H1 (cell line): ENCODE measurements at places on chromosomes 1 and 21. TPM values are rescaled to one million over a fixed set of nuclear protein-coding genes. Genes with fewer than 3 reads are reported as not detected.

GRCh38 chr1:42176902-42177519, 12.5 kb upstream of the GUCA2A start:
- DNase-seq, result no peak

DNA sequence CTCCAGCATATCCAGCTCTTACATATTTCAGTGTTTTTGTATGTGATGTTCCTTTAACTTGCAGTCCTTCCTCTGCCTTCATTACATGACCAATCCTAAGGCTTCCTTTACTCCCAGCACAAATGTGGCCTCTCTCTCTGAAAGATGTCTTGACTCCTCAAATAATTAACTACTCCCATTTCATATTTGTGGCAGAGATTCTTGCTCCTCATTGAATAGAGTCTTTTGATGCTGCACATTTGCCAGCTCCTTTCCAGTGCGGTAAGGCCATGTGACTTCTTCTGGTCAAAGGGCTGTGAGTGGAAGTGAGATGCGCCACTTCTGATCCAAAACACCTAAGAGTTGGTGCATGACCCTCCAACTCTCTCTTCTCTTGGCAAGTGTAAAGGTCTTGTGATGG, 19.1 kb upstream of the LAMC1 start:
- no peak for DNase-seq

DNA sequence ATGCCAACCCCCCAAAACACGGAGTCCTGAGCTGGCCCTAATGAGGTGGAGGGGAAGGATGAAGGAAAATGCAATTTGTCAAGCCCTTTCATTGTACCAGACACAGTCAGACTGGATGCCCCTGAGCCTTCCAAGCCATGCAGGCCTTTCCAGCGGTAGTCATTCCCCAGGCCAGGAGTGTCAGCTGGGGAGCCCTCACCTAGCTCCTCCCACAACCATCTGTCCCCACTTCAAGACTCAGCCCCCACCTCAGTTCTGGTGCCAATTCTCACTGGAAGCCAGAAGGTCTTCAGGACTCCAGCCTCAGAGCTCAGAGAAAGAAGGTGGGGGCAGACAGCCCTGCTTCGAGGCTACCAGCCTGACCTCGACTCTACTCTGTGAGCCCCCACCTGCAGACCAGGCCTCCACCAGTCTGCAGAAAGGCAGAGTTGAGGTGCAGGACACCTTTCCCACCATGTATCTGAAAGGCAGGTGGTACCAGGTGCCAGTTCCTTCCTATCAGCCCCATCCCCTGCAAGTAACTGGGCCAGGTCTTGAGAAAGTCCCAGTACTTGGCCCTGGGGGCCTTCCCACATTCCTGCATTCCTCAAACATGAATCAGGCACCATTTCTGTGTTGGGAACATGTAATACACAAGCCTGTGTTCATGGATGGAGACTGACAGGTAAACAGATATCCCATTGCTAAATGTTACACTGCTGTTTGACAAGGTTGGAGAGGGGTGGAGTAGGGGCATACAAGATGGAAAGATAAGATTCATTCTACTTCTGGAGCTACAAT, 180.6 kb upstream of the EDN2 start:
- DNase-seq, result peak; percentile 23

DNA sequence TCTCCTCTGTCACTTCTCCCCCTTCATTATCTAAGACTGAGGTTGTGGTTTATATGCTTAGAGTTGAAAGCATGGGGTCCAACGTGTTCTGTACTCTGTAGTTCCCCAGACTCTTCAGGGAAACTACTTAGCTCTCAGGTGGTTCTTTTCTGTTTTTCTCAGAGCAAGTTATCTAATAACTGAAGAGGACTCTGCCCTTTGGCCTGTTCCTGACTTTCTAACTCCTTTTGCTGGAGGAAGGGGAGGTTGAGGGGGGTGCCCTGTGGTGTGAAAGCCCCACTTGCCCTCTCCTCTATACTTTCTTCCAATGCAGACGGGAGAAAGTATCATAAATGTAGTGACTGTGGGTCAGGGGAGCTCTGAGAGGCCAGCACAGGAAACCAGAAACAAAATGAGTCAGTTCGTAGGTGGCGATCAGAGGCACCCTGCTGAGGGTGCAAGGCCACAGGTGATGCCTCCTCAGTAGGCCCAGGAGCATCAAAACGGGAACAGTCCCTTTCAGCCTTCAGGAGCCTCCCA, 5.0 kb downstream of the SLC25A44 start:
- no peak for DNase-seq

DNA sequence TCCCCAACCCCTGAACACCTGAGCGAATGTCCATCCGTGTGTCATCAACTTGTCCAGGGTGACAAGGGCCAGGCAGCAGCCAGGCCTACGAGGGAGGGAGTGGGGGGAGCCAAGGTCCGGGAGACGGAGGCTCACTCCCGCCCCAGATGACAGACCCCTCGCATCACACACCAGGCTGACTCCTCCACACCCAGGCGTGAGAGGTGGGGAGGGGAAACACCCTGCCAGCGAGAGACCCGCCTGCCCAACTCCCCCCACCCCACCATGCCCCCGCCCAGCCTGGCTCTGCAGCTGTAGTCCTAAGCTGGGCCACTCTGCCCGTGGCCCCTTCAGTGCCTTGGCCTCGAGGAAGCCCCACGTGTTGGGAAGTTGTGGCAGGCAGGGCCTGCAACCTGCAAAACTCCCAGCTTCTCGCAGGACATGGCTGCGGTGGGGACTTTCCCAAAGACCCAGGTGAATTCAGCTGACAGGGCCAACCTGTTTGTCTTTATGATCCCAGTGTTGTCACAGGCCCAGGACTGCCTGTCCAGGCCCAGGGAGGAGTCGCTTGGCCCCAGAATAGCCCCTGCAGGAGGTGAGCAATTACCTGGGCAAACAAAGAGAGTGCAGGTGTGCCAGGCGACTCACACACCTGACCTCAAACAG, 62.9 kb downstream of the RIPK4 start:
- no peak for DNase-seq

The KAZN gene
- total RNA-seq, result 10.6 and 11.8 TPM in 2 replicates

- no peak for DNase-seq
Observed at GRCh38 chr1:5770981-5771765, 221.1 kb downstream of the NPHP4 start.

The REN gene
- total RNA-seq, result not detected in 2 replicates

- no peak for DNase-seq
Observed at GRCh38 chr1:59761443-59761842, 53.3 kb upstream of the HOOK1 start.

DNA sequence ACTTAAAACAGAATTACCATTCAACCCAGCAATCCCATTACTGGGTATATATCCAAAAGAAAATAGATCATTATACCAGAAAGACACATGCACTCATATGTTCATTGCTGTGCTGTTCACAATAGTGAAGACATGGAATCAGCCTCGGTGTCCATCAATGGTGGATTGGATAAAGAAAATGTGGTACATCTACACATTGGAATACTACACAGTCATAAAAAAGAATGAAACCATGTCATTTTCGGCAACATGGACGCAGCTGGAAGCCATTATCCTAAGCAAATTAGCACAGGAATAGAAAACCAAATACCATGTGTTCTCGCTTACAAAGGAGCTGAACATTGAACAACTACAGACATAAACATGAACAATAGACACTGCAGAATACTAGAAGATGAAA, 244.8 kb upstream of the PROX1 start:
- no peak for DNase-seq

The FCRL4 gene
- total RNA-seq, result not detected in 2 replicates

The FCRL2 gene
- not detected in 2 replicates for total RNA-seq

The KRTAP19-5 gene
- not detected in 2 replicates for total RNA-seq

DNA sequence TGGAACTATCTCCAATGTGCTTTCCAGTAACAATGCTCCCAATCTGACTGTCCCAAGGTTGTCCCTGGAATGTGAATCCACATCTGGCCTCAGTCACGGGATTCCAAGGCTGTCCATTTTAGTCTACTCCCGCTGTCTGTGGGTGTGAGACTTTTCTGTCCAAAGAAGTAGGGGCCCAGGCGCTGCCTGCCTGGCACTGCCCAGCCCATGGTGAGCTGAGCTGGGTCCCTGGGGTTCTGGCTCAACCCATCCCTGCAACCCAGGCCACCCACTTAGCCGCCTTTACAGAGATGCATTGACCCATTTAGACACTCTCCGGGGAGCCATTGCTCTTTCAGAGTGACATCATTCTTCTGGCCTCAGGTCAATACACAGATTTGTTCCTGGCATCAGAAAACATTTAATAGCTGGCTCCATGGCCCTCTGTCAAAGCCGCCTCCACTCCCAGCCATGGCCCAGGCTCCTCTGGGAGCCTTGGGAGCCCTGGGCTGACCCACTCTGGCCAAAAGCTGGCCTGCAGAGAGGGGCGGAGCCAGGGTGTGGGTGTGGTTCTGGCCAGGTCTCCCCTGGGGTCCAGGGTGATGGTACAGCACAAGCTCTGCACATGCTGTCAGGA, 47.2 kb upstream of the PAX7 start:
- DNase-seq, result no peak

DNA sequence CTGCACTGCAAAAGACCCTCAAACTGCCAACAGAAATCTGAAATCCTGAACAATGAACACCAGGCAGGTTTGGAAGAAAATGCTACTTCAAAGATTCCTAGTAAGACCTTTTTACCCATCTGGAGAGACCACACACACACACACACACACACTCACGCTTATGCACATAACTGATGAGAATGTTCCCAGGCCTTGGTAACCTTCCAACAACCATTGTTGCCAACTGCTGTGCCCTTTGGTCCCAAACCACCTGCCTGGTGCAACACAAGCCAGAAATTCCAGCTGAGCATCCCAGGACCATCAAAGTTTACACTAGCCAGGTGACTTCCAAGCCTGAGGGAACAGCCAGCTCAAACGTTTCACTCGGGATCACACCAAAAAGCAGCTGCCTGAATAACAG, 56.9 kb downstream of the SEC16B start:
- DNase-seq, result no peak

The PTPN14 gene
- total RNA-seq, result 77.4 and 93.6 TPM in 2 replicates

DNA sequence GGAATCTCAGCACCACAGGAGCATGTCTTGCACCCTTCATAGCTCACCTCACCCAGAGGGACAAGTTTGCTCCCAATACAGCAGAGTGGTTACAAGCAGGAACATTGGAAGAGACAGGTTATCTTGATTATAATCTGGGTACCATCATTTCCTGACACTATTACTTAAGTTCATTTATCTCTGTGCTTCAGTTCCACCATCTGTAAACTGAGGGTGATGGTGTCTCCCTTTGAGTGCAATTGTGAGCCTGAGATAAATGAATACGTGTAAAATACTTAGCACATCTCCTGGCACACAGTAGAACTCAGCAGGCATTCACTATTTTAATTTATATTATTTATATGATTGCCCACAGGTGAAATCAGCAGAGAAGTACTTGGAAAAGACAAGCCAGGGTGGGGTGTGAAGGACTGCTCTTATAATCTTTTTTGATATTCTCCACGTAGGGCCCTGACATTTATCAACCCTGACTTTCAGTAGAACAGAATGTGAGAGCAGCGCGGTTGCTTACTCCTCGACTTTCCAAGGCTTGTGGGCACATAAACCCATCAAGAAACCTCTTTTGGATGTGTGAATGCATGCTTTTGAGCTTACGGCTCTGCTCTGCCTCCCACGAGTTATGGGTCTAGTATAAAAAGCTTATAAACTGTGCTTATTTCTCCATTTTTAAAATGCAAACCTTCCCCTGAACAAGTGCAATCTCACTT, 34.9 kb downstream of the DUSP10 start:
- no peak for DNase-seq

DNA sequence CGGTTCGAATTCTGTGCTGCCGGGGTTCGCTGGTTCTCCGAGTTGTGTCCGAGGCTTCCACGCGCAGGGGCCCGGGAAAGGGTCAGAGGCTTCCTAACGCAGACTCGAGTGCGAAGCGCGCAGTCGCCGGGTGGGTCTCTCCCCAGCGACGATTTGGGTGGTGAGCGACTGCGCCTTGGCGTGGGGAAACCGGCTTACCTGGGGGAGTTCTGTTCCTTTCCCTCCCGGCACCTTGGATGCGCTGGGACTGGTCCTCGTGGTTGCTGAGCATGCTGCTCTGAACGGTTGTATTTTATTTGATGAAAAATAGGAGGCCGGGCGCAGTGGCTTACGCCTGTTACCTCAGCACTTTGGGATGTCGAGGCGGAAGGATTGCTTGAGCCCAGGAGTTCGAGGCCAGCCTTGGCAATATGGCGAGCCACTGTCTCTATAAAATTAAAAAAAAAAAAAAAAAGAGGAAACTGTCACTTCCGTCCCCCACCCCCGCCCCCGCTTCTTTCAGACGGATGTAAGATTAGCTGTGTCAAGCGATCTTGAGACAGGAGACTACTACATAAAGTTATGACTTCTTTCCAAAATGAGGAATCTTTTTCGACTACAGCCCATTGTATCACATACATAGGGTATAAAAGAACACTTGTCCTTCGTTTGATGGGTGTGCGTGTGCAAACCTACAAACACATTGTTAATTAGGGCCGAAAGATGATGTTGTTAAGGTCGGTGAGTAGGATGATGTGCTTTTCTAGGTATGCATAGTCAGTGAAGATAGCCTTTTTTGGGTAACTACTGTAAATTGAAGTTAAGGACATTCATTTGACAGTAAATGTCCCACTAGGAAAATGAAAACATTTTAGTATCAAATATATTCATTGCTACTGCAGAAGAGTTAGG, at the start of gene CCDC18:
CCDC18 (plus strand) TSS at position 2 of the 891 bp plus-strand sequence. CDS start 2,638 bp downstream, outside the sequence.
- DNase-seq, result no peak

GRCh38 chr1:91400133-91400725, 4.4 kb downstream of the HFM1 start:
- no peak for DNase-seq
